ENCODE measurements at places on chromosomes 5 and 9.

- H3K27me3 ChIP-seq: no peaks in the 10 kb centered on the region
- H3K27ac ChIP-seq: no peak overlapping the region
- H3K4me1 ChIP-seq: no peaks in the 10 kb centered on the region
- H3K4me3 ChIP-seq: no peak overlapping the region
- no peak for DNase-seq
Measured at GRCh38 chr5:104859437-104859836, 1296.8 kb upstream of the NUDT12 start.

DNA sequence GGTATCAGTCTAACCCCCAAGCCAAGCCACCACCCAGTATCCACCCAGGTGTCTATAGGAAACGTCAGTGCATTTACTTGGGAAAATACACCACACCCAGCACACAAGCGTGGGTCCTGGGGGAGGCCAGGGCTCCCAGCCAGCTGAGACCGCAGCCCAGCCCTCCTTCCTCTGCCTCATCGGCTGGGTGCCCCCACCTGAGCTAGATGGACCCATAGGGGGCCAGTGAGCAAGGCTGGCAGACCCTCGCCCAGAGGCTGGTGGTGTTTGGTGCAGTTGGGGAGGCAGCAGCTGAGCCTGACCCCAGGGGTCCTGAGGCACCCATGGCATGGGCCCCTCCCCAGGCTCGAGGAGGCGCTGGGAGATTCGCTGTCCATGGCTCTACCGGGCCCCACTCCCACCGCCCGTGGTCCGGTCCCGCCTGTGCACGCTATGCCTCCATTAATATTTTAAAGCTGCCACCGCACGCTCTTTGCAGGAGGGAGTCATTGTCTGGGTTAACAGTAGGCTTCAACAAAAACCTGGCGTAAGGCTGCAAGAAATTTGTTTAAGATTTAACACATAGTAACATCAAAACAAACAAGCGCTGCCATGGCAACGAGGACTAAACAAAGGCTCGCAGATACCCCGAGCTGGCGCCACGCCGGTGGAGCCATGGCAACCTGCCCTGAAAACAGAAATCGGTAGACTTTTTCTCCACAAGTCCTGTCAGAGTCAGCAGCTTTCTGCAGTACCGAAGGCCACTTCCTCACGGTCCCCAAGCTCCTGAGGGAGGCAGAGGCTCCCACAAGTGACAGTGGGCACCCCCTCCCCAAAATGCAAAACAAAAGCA, 20.6 kb downstream of the TPPP start:
- peak overlapping the region; percentile 74 for H3K4me3 ChIP-seq
- peak overlapping the region; percentile 89 for H3K27ac ChIP-seq
- peak; percentile 83 for DNase-seq
- peaks cover 1% of the 10 kb centered on the region for H3K36me3 ChIP-seq
- peaks cover 6% of the 10 kb centered on the region for H3K4me1 ChIP-seq

- no peak overlapping the region for H3K4me3 ChIP-seq
- H3K4me1 ChIP-seq: no peaks in the 10 kb centered on the region
- no peak for DNase-seq
- H3K27me3 ChIP-seq: no peaks in the 10 kb centered on the region
- H3K27ac ChIP-seq: no peak overlapping the region
- H3K36me3 ChIP-seq: no peaks in the 10 kb centered on the region
Measured at GRCh38 chr5:41157272-41157894, 55.9 kb downstream of the C6 start.

GRCh38 chr5:132628814-132629213, 29.2 kb upstream of the IL13 start:
- H3K36me3 ChIP-seq: peaks cover 38% of the 10 kb centered on the region
- H3K4me1 ChIP-seq: peaks cover 6% of the 10 kb centered on the region
- DNase-seq: no peak
- no peaks in the 10 kb centered on the region for H3K27me3 ChIP-seq

GRCh38 chr9:111704503-111704902, 43.1 kb downstream of the GNG10 start:
- no peaks in the 10 kb centered on the region for H3K27me3 ChIP-seq
- no peak for DNase-seq
- H3K4me1 ChIP-seq: no peaks in the 10 kb centered on the region
- no peak overlapping the region for H3K27ac ChIP-seq

DNA sequence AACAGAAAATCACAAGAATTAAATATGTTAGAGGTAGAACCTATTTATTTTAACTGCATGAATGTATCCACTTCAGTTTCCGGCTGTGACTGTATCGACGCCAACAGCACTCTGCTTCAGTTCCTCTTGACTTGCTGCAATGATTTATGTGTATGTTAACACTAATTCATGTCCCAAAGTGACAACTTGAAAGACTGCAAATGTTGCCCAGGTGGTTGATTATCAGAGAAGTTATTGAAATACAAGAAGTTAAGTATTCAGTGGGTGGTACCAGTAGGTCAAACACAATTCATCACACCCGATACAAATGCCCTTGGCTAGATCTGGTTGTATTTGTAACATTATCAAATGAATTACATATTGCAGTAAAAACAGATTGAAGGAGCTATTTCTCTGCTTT, 622.7 kb upstream of the CDH18 start:
- no peak overlapping the region for H3K27ac ChIP-seq
- no peaks in the 10 kb centered on the region for H3K36me3 ChIP-seq
- no peak for DNase-seq
- no peak overlapping the region for H3K4me3 ChIP-seq
- peaks cover 52% of the 10 kb centered on the region for H3K27me3 ChIP-seq

- H3K27me3 ChIP-seq: no peaks in the 10 kb centered on the region
- no peak overlapping the region for H3K27ac ChIP-seq
- no peak overlapping the region for H3K4me3 ChIP-seq
- no peaks in the 10 kb centered on the region for H3K4me1 ChIP-seq
- no peak for DNase-seq
Measured at GRCh38 chr5:165457859-165458481, 1952.6 kb downstream of the MAT2B start.

DNA sequence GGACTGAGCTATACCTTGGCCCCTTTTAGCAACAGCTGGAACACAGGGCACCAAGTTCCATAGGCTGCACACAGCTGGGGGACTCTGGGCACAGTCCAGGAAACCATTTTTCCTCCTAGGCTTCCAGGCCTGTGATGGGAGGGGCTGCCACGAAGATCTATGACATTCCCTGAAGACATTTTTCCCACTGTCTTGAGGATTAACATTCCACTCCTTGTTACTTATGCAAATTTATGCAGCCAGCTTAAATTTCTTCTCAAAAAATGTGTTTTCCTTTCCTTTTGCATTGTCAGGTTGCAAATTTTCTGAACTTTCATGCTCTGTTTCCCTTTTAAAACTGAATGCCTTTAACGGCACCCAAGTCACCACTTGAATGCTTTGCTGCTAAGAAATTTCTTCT, 580.1 kb upstream of the FTMT start:
- H3K27me3 ChIP-seq: no peaks in the 10 kb centered on the region
- H3K4me3 ChIP-seq: no peak overlapping the region
- no peak overlapping the region for H3K27ac ChIP-seq

- no peak for DNase-seq
- H3K4me1 ChIP-seq: no peaks in the 10 kb centered on the region
- no peaks in the 10 kb centered on the region for H3K27me3 ChIP-seq
- no peak overlapping the region for H3K27ac ChIP-seq
Measured at GRCh38 chr9:104700306-104700705, 6.0 kb downstream of the OR13D1 start.

DNA sequence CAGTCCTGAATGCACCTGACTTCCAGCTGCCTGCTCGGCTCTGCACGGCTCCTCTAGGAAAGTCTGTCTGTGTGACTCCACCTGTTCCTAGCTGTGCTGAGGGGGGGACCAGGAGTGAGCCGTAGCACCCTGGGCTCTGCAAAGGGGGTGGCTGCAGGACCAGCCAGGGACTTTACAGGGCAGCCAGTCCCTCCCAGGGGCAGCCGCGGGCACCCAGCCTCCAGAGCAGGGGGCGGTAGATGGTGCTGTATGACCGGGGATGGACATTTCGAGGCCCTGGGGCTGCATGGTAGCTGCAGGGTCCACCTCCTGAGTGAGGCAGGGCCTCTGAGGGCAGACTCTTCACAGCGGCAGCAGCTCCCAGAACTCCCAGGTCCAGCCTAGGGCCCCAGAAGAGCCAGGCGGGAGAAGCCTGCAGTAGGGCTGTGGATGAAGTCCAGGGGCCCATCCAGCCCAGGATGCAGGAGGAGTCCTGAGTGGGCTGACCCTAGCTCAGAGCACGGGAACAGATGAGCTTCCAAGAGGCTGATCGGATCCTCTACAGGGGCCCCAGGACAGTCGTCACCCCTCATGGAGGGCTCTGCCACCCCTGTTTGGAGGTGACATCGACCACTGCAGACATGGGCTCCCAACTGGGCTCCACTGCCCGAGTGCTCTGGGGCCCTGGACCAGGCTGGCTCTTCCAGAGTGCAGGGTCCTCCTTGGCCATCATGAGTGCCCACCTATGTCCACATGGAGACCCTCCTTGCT, 105.4 kb downstream of the ZNF354C start:
- H3K36me3 ChIP-seq: no peaks in the 10 kb centered on the region
- no peak overlapping the region for H3K4me3 ChIP-seq
- DNase-seq: no peak
- H3K4me1 ChIP-seq: no peaks in the 10 kb centered on the region

DNA sequence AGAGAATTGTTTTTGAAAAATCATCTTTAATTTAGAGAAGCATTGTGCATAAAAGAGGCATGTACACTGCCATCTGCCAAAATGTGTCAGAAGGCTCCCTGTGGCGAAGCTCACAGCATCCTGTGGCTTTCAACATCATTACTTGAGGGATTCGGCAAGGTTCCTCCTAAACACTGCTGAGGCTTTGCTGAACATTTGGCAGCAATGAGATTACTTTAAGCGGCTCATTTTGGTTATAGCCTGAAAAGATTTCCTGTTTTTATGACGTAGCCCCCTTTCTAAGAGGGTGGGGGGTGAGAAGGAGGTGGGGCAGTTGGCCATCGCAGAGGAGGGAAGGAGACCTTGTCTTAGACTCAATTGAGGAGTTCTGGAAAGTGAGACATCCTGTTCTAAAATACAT, 469.4 kb downstream of the RASEF start:
- H3K27ac ChIP-seq: no peak overlapping the region
- H3K4me1 ChIP-seq: peaks cover 18% of the 10 kb centered on the region
- no peak for DNase-seq
- peaks cover 13% of the 10 kb centered on the region for H3K27me3 ChIP-seq
- H3K36me3 ChIP-seq: no peaks in the 10 kb centered on the region
- no peak overlapping the region for H3K4me3 ChIP-seq

GRCh38 chr9:4793459-4794395, 983 bp downstream of the RCL1 start:
- no peaks in the 10 kb centered on the region for H3K36me3 ChIP-seq
- no peak for DNase-seq
- peaks cover 7% of the 10 kb centered on the region for H3K27me3 ChIP-seq

GRCh38 chr5:60333005-60333571, 366.9 kb downstream of the DEPDC1B start:
- H3K27me3 ChIP-seq: no peaks in the 10 kb centered on the region
- H3K27ac ChIP-seq: no peak overlapping the region
- no peaks in the 10 kb centered on the region for H3K36me3 ChIP-seq
- H3K4me3 ChIP-seq: no peak overlapping the region
- H3K4me1 ChIP-seq: no peaks in the 10 kb centered on the region

DNA sequence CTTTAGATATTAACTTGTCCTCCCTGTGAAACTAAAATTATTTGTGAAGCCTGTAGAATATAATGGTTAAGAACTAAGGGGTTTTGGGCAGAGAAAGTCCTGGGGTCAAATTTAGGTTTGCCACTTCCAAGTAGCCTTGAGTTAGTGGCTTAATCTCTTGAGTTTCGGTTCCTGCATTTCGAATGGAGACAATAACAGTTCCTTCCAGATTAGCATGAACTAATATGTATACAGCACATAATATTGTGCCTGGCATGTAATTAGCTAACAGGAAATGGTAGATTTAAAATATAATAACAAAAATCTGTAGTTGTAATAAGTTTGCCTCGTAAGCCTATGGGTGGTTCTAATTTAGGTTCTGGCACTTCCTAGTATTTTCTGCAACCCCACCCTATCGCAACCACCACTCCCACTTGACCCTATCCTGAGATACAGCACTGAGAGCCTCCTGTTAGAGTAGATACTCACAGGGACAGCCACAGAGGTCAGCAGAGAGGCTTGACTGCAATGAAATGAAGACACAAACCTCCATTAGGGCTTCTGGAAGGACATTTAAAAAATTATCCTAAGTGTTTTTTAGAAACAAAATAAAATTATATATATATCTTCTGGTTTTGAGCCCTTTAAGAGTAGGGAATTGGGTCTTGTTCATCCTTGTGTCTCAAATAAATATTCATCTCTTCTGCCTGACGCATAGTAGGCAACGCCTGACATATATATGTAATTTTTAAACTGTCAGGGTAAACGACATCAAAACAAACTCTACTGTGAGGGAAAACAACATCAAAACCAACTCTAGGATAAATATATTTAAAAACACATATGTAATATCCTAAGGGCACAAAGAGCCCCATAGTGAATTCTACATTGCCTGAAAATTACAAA, 8.5 kb downstream of the SPINK9 start:
- peak overlapping the region; percentile 56 for H3K4me3 ChIP-seq
- DNase-seq: no peak
- H3K27ac ChIP-seq: peak overlapping the region; percentile 100
- H3K36me3 ChIP-seq: no peaks in the 10 kb centered on the region
- no peaks in the 10 kb centered on the region for H3K4me1 ChIP-seq

GRCh38 chr9:8845376-8845775, 1045.8 kb upstream of the DMAC1 start:
- no peaks in the 10 kb centered on the region for H3K27me3 ChIP-seq
- H3K4me3 ChIP-seq: no peak overlapping the region
- no peak overlapping the region for H3K27ac ChIP-seq
- peaks cover 10% of the 10 kb centered on the region for H3K4me1 ChIP-seq

DNA sequence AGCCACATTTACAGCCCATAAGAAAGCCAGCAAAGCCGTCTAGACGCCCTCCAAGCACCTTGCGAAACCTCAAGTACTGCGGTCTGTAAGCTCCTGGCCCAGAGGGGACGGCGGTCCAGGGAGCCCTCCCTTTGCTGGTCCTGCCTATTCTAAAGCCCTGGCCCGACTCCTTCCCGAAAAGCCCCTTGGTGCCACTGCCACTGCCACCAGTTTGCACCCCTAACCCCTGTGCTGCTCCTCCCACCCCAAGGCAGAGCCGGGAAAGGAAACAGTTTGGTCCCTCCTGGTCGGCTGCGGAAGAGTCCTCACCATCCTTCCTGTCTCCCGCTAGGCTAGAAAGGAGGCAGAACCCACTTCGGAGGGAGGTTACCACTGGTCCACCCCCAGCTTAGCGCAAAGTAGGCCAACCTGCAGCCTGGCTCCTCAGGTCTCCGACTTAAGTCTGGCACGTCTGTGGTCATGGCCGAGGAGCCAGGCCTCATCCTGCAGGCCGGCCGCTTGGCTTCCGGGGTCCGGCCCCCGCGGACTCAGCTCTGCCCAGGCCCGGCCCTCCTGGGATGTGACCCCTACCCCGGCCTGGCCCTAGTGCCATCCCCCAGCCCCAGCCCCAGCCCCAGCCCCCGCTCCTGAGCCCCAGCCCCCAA, 916 bp downstream of the TOR1A start:
- no peak overlapping the region for H3K27ac ChIP-seq
- no peaks in the 10 kb centered on the region for H3K27me3 ChIP-seq
- DNase-seq: no peak
- H3K4me1 ChIP-seq: peaks cover 10% of the 10 kb centered on the region
- peak overlapping the region; percentile 92 for H3K4me3 ChIP-seq

GRCh38 chr5:176781054-176781375, 29.3 kb upstream of the UNC5A start:
- H3K4me1 ChIP-seq: peaks cover 9% of the 10 kb centered on the region
- H3K27me3 ChIP-seq: peaks cover 47% of the 10 kb centered on the region
- peak; percentile 48 for DNase-seq
- H3K4me3 ChIP-seq: no peak overlapping the region
- H3K36me3 ChIP-seq: no peaks in the 10 kb centered on the region

GRCh38 chr5:66718374-66719002, 122.3 kb downstream of the MAST4 start:
- peaks cover 4% of the 10 kb centered on the region for H3K27me3 ChIP-seq
- no peaks in the 10 kb centered on the region for H3K36me3 ChIP-seq
- DNase-seq: no peak
- no peak overlapping the region for H3K4me3 ChIP-seq
- H3K27ac ChIP-seq: no peak overlapping the region
